NCI-H1048 (cell line): ENCODE measurements at places on chromosomes 3 and 15.

DNA sequence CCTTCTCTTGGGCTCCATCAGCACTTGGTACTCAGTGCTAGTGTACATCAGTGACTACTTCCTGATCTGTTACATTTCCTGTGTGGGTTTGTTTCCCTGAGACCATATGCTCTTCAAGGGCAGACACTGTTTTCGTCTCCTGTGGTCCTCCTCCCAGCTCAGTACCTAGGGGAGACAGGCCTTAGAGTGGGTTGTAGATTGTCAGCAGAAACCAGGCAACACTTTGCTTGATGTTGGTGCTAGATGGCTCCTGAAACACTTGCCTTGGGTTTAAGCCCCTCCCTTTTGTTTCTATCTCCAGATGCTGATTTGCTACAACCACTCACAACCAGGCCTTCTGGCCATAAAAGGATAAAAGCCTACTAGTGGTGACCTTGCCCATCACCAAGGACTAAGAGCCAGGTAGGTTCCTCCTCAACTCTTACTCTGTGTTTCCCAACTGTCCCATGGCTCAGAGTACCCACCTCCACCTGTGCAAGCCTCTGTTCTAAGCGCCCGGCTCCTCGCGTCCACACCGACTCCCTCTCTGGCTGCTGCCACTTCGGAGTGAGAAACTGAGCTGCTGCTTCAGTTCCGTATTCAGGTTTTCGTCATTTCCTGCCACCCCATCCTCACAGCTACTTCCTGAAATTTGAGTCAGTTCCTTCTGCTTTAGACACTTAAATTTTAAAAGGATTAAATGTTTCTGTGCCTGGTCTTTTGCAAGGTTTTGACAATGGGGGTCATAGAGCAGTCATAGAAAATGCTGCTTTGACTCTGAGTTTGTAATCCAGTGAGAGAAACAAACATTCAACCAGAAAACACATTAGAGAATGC is at the start of gene HCLS1:
TSS of gene HCLS1 (minus strand) at position 548 of the 816 bp plus-strand sequence. CDS start 2,556 bp downstream, outside the sequence.
- DNase-seq, result no peak

- DNase-seq, result peak; percentile 13
These were observed at the start of gene GADL1 for GRCh38 chr3:30894521-30895251. Gene GADL1 (minus strand): TSS chr3:30894661. CDS start chr3:30894614, 47 bp downstream.

DNA sequence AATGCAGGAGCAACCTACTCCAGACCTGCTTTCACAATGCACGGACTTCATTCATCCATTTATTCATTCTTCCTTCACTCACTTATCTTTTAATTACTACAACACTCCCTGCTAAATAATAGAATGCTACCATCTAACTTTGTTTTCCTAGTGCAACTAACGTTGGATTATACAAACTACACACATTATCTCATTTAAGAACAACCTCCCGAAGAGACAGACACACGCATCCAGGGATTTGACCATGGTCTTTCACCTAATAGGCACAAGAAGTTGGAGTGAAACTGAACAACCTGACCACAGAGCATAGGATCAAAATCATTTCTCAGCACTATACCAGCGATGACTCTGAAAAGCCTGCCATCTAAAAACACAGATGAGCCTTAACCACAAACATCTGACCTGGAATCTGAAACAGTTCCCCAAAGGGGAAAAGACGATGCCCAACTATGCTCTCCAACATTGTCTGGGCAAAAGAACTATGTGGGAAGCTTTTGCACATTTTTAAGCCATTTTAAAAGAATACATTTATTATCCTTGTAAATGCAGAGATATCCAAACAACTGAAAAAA is 21.0 kb downstream of the ZNF385D start:
- DNase-seq, result no peak

GRCh38 chr3:149339931-149340309 is 6.5 kb upstream of the TM4SF18 start:
- no peak for DNase-seq
